ENCODE measurements at places on chromosomes 5 and 9.

DNA sequence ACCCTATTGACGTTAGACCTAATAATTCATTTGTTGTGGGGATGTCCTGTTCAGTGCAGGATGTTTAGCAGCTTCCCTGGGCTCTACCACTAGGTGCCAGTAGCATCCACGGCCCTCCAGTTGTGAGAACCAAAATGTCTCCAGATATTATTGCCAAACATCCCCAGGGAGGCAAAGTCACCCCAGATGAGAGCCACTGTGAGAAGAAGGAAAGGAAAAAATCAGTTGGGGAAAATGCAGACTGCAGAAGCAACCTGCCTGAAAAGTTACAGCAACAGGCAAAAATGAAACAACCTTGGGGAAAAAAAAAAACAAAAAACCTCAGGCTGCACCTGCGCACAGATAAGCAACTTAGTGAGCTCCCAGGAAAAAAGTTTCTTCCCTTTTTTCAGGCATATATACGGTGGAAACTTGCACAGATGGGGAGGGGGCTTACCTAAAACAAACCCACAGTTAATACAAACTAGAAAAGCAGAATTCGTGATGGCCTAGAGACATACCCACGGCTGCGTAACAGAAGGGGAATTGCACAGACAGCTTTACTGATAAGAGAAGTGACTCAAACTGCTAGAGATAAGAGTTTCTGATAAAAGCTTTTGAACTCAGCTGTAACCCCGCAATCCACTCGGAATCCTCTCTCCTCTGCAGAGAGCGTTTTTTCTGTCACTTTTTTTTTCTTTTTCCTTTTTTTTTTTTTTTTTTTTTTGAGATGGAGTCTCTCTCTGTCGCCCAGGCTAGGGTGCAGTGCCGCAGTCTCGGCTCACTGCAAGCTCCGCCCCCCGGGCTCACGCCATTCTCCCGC lies 29.8 kb upstream of the FBP1 start:
- DNase-seq: peak; percentile 41

GRCh38 chr5:140117523-140117922 lies 3.6 kb downstream of the PURA start:
- no peak for DNase-seq

GRCh38 chr5:141320225-141321169 lies at the start of gene TAF7:
TSS of gene TAF7 (minus strand) at chr5:141320784. CDS start at chr5:141320044, 740 bp downstream.
- DNase-seq: peak; percentile 93

GRCh38 chr5:149135536-149136201 lies 5.6 kb upstream of the ABLIM3 start:
- DNase-seq: no peak

DNA sequence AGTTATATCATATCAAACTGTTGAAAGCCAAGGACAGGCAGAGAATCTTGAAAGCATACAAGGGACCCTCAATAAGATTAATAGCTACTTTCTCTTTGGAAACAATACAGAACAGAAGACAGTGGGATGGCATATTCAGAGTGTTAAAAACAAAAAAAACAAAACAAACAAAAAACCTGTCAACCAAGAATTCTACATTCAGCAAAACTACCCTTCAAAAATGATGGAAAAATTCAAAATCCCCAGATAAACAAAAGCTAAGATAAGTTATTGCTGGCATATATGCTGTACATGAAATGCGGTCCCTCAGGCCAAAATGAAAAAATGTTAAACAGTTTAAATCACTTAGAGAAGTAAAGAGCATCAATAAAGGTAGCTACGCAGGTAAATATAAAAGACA lies 425.1 kb downstream of the ACTL7B start:
- DNase-seq: no peak

DNA sequence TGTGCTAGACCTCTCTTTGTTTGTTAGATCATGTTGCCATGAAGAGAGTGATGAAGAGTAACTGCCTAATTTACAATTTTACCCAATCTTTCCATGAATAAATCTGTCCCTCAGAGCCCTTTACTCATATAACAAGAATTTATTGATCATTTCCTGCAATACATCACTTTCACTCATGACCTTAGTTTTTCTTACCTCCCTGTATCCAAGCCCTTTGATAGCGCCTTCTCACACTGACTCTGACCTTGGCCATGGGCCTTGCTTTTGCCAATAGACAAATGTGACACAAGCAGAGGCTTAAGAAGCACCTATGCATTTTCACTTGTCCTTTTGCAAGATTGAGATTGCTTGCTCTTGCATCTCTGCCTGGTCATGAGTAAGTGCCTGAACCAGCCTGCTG lies 288.1 kb downstream of the NNT start:
- no peak for DNase-seq

- DNase-seq: no peak
Measured at GRCh38 chr5:102069974-102070373, 226.1 kb downstream of the SLCO4C1 start.

GRCh38 chr5:175816348-175816747 lies 55.0 kb upstream of the CPLX2 start:
- DNase-seq: no peak

DNA sequence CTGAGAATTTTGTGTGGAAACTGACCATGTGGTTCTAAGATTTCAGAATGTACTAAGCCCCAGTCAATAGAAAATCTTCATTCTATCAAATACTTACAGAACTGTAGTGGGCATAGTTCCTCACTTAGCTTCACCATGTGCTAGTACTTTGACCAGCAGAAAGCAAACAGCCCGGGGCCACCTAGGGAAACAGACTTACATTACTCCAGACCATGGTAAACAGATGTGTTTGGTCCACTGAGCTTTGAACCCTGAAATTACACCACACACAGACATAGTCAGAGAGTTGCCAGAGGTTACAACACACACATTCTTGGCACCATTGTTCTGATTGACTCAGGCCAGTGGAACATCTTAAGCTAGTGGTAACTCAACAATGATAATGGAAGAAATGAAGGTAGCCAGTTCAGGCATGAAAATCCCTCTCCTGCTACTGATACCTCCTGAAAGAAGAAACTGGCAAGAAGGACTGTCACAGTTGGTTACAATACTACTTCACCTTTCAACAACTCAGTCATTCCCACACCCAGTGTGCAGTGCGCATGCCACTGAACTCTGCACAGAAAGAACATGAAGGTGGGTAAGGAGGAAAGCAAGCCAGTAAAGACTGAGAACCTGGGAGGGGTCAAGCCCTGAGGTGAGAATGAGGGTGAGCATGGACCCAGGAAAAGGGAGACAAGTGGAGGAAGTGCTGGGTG lies 18.7 kb upstream of the LECT2 start:
- no peak for DNase-seq

GRCh38 chr9:69089491-69089890 lies 53.9 kb downstream of the FXN start:
- DNase-seq: no peak

DNA sequence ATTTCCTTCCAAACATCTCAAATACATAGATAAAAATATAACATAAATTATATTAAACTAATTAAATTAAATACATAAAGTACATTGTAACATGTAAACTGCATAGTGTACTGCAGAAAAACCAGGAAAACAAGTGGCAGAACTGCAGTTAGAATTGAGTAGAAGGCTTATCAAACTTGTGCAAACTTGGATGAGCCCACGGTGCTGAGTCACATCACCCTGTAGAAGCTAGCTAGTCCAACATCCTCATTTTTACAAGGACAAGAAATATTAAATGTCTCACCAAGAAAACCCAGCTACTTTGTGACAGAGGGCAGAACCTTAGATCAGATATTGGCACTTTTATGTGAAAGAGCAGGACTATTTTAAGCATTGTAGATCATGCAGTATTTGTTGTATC lies 807.9 kb upstream of the NUDT12 start:
- DNase-seq: no peak

GRCh38 chr5:110665184-110665726 lies 61.2 kb downstream of the TMEM232 start:
- no peak for DNase-seq

GRCh38 chr9:91045041-91045440 lies 243.4 kb downstream of the SYK start:
- DNase-seq: no peak

- no peak for DNase-seq
Measured at GRCh38 chr9:22107202-22108045, 98.3 kb upstream of the CDKN2B start.

Data from NCI-H446 (cell line).